BJ (cell line): ENCODE measurements at places on chromosomes 5 and 9.

DNA sequence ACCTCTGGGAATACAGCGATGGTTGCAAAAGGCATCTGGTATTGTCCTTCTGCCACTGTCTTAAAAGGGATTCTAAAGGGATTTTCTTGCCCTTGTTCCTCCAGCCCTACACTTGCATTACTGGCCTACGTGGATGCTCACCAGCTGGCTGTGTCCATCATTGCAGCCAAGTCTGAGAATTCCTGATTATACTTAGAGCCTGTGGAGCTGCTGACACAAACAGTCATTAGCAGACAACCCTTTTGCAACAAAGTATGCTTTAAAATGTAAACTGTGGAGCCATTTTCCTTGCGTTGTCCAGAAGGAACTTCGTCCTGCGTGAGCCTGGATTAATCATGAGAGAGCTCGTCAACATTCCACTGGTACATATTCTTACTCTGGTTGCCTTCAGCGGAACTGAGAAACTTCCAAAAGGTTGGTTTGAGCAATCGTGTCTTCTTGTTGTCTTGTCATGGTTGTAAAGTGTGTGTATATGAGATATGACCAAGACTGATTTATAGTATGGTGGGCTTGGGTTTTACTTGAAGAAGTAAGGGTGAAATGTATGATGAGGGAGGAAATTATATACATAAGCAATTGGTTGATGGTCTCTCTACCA, at the start of gene MUSK:
MUSK (plus strand) TSS at position 222 of the 598 bp plus-strand sequence; CDS start at position 336, 114 bp downstream.
- DNase-seq: no peak

DNA sequence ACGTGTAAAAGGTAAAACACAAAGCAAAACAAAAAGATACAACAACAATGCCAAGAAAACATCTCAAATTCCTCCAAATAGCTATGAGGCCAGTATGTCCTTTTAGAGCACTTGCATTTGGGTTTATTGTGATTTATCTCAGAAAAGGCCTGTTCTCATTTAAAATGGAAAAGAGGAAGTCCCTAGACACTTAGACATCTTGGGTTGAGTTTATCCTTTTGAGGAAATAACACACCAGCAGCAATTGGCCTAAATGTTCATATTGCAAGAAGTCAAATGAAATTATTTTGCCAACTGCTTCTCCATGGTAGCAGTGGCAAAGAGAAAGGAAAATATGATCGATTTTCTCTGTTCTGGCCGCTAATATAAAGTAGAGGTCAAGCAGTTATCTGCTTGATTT, 43.6 kb upstream of the TRMT10B start:
- no peak for DNase-seq

DNA sequence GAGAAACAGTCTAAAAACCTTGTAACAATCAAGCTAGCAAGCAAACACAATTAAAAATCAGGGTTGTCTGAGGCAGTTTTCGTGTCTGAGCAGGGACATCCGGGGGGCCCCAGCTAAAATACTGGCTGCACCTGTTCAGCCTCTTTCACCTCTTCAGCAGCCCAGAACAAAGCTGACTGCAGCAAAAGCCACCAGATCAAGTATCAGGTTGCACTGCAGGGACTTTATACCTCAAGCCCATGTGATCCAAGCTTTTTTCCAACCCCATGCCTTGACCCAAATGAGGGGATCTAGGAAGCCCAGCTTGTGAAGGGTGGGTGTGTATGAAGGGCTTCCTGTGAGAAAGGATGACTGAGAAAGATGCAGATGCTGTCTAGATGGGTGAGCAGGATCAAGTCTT, 133.4 kb downstream of the SEMA6A start:
- DNase-seq: no peak

GRCh38 chr9:2138646-2139045, 123.5 kb downstream of the SMARCA2 start:
- no peak for DNase-seq

DNA sequence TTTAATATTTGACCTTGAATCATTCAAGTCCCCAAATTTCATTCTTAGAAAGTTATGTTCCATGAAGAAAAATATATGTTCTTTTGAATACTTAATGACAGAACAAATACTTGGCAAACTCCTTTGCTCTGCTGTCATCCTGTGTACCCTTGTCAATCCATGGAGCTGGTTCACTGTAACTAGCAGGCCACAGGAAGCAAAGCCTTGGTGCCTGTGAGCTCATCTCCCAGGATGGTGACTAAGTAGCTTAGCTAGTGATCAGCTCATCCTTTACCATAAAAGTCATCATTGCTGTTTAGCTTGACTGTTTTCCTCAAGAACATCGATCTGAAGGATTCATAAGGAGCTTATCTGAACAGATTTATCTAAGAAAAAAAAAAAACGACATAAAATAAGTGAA, 65.4 kb downstream of the WDR41 start:
- no peak for DNase-seq

DNA sequence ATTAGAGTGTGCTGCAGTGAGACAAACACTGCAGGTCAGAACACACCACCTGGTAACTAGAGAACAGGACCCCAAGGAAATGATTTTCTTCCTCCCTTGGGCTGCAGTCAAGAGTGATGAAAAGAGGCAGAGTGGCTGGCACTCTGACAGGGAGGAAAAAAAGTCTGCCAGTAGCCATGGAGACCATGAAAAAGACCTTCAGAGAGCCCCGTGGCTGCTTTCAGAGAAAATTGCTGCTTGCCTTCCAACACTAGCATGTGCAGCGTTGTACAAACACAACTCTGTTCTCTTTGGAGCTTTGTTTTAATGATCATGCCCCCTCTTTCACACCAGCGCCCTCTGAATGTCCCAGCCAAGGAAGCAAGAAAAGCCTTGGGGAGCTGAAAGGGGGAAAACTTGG, 68.8 kb downstream of the ANKRD55 start:
- DNase-seq: no peak

DNA sequence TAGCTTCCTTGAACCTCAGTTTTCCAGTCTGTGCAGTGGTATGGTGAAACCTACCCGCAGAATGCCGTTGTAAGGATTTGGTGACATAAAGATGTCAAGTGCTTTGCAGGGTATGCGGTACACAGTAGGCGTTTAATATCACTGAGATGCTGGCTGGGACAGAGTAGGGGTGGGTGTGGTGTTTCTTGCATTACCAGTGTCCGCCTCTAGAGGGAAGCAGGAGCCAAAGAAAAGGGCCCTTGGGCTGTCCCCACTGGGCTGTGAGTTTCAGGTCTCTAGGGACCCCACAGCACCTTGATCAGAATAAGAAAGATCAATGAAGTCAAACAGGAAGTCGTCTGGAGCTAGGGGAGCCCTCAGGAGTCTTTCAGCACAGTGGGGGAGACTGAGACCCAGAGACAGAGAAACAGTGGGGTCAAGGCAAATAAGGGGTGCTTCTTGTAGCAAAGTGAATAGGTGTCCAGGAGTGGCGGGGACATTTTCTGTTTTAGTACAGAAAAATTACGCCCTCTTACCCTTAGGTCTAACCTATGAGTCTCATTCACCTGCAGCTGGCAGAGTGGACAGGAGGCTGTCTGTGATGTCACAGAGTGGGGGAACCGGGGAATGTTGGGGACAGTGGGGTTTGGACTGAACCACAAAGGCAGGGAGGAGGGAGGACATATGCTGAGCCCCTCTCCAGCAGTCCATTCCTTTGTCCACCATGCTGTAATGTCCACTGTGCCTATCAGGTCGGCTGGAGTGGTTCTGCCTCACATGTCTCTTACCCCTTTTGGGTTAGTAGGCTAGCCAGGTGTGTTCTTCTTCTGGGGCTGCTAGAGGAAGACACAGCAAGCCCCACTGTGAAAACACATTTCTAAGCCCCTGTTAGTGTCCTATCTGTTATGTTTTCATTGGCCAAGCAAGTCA, 4.7 kb upstream of the TEX53 start:
- no peak for DNase-seq

- DNase-seq: no peak
Measured at GRCh38 chr5:108025957-108026356, 355.2 kb upstream of the EFNA5 start.

DNA sequence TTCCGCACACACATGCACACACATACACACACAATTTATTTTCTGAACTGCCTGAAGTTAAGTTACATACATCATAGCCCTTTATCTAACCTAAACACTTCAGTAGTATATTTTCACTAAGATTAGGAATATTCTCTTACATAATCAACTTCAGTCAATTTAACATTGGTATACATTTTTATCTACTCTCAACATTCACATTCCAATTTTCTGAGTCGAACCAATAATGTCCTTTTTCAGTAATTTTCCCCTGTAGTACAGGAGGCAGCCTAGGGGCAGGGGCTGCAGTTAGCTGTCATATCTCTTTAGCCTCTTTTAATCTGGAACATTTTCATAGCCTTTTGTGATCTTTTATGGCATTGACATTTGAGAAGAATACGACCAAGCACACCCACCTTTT, 150.1 kb downstream of the DAB2IP start:
- DNase-seq: no peak

- DNase-seq: no peak
Measured at GRCh38 chr5:175195698-175196656, 248.0 kb downstream of the DRD1 start.

GRCh38 chr5:118832974-118833373, 155.4 kb downstream of the DTWD2 start:
- no peak for DNase-seq

DNA sequence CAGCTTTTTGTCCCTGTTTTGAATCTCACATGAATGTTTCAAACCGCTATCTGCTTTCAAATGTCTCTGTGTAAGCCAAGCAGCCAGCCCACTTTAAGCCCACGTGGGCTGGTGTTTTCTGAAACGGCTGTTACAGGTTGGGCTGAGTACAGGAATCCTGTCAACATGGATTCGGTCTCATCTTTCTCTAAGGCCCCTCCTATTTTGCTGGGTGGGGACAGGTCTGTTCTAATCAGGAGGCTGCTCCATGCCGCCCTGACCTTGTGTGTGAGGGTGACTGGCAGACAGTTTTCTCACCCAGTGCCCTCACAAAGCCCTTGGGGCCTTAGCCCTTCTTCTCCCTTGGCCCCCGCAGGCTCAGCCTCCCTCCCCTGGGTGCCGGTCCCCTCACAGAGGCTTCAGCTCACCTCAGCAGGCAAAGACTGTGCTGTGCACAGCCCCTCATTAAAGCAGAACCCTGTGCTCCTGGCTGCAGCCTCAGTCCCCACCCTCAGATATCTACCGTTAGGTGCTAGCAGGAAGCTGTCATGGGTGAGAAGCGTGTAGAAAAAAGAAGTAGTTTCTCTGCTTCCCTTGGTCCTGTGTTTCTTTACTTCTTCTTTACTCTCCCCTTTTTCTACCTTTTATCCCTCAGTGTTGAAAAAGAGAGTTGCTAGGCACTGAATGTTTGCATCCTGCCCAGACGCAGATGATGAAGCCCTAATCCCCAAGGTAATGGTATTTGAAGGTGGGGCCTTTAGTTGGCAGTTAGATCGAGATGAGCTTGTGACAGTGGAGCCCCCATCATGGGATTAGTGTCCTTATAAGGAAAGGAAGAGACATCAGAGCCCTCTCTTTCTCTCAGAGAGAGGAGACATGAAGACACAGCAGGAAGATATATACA, 205.7 kb downstream of the ADAMTS12 start:
- DNase-seq: no peak

- DNase-seq: no peak
Measured at GRCh38 chr5:53479045-53479589, 1.3 kb upstream of the FST start.

- no peak for DNase-seq
Measured at GRCh38 chr9:78115073-78115472, 83.5 kb upstream of the GNAQ start.

DNA sequence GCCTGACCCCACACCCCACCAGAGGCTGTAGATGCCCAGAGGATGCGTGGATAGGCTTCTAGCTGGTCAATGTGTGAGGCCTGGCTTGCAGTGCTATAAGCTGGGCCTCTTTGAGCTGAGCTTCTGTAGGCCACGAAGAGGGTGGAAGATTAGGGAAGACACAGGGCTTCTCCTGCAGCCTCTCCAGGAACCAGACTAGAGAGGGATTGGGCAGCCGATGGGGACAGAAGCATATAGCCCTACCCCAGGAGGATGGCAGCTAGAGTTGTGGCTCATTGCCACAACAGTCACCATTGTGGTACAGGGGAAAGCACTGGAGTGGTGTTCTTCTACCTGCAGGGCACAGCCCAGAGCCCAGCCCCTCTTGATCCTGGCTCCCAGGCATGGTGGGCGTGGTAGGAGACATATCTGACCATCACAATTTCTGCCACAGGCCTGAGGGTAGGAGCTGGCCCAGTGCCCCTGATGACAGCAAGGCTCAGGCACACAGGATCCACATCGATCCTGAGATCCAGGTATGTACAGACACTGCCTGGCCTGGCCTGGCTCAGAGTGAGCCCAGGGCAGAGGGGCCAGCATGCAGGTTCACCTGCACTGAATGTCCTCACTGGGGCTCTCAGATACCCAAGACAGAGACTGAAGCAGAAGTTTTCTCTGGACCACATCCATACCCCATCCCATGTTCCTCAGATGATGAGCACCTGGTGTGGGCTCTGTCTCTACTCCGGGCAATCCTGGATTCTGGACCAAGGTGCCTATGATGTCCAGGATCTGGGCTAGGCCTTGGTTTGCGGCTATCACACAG, 8.7 kb downstream of the PDLIM4 start:
- DNase-seq: no peak

GRCh38 chr9:125772740-125773139, 25.6 kb downstream of the PBX3 start:
- DNase-seq: no peak

DNA sequence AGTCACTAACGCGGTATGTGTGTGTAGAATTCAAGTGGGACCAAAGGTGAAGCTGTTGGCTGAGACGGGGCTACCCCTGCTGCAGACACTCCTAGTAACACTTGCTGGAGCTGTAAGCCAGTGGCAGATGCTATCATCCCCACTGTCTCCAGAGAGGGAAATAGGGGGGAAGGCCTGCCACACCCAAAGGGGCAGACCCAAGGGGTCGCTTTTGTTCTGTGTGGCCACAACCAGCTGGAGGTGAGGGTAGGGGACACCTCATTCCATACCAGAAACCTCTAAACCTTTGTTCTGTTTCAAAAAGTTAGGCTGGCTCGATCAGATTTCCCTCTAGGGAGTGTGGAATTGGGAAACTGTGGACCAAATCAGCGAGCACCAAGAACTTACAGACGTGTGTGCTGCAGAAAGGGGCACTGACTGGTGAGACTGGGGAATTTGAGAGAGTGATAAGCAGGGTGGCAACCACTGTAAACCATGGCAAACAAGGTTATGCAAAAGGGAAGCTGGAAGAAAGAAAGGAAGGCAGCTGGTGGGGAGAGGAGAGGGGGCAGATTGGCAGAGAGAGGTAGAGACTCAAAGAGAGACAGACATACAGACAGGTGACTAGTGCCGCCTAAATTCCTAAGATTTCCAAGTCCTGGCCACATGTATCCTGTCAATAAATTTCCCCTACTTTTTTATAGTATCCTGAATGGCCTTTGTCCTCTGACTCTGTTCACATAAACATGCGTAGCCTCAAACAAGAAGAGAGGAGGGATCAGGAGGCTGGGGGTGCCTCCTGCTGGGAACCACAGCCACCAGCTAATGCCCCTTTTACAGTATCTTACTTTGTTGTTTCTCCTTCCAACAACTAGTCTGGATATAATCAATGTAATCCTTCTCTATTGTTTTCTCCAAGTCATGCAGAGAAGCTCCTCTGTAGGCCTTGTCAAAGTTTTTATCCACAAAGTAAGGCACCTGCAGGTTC, 15.6 kb upstream of the SPATA24 start:
- DNase-seq: no peak

DNA sequence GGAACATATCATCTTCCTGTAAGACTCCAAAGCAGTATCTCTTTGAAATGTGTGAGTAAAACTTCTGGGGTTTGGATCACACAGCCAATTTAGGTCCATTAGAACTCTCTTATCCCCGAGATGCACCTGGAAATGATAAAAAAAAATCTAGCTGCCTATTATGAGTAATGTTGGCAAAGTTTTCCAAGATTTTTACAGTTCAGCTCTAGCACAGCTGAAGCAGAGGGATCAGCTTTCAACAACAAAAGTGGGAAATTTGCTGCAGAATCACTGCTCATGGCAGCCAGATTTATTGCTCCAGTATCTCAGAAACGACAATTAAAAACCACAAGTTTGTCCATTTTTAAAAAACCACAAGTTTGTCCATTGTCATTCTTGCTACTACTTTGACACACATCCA, 292.2 kb downstream of the IRX2 start:
- DNase-seq: no peak
